Activated CD4-positive, alpha-beta T cell treated with anti-CD3 and anti-CD28 coated beads for 4 hours (primary cell): ENCODE measurements at places on chromosomes 2 and 18.

DNA sequence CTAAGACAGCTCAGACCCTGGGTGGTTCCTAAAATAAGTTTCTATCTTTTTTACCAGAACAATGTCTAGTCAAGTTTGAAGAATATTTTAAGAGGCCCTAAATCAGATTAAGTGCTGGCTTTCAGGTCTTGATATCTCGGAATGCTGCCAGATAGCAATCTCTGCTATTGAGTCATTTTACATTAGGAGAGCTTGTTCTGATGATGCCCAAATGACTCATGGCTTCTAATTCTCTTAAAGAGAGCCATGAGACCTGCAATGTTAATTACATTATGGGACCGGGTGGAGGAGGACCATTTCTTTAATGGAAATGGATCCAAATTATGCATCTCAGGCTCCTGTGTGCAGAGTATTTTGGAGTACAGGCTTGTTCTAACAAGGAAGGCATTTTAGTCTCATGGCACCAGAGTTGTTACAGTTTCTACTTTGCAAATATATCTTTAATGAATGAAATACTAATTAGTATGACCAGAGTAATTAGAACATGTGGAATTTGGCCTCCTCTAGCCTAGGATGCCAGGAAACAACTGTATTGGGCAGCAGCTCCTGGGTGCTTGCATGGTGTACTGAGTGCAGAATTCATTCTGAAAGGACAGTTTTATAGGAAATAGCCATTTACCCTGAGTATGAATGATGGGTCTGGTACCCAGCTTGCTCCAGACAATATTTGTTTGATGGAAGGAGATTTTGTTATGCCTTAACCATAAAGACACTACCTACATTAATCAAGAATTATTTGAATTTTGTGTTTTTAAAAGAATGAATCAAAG, 94.0 kb upstream of the SULT1C3 start:
- DNase-seq, result no peak

DNA sequence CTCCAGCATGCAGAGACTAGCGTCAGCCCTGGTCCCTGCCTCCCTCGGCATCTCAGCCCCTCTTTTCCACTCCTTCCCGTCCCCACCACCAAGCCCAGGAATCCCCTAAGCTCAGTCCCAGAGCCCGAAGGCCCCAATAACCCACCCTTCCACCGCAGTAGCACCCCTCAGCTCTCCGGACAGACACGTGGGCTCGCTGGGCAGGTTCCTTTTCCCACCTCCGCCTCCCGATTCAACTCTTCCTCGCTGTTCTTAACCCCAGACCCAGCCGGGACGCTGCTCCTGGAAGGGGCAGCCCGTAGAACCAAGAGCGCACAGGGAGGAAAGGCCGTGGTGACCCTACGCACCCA, 1.4 kb downstream of the IHH start:
- no peak for DNase-seq

DNA sequence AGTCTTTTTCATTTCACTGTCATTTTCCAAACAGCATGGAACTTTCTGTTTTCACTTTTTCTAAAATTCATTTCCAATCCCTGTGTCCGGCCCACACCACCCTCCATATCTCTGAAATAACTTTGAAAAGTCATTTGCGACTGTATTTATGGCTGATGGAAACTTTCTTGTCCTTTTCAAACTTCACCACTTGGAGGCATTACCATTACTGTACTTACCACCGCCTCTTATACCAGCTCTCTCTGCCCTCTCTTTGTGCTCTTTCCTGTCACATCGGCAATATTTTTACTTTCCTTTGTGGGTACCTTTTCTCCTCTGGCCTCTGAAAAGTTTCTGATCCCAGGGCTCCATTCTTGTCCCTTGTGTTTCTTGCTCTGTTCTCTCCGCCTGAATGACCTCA, 39.5 kb upstream of the IL1RL1 start:
- no peak for DNase-seq

GRCh38 chr2:181992776-181993175, 7.1 kb downstream of the PPP1R1C start:
- DNase-seq, result no peak
